NCI-H774 (cell line): ENCODE measurements at places on chromosomes 1 and 21.

DNA sequence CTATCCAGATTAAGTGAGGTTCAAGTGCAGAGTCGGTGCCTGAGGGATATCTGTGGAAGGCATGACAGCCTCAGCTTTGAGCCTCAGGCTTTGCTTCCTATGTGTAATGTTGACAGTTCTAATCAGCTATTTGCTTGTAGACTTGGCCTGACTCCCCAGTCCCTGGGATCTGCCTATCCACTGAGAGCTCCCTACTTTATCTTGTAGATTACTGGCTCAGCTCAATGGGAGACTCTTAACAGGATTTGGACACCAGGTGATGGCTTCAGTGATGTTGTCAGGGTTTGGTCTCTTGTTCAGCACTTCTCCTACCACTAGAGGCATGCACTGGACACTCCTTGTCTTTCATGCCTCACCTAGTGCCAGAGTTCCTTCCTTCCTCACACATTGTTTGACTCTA lies 126.6 kb upstream of the BEND5 start:
- DNase-seq: no peak

- no peak for DNase-seq
Measured at GRCh38 chr21:42374864-42375499, 8.6 kb upstream of the TFF1 start.

DNA sequence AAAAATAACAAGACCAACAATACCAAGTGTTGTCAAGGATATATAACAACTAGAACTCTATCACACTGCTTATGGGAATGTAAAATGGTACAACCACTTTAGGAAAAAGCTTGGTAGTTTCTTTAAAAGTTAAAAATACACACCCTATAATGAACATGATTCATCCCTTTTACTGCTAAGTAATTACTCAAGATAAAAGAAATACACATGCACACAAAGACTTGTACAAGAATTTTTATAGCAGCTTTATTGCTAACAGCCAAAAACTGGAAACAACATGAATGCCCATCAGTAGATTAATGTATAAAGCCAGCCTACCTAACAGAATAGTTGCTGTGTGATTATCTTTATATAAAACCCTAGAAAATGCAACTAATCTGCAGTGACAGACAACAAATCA lies 10.5 kb upstream of the ZNF644 start:
- DNase-seq: no peak

DNA sequence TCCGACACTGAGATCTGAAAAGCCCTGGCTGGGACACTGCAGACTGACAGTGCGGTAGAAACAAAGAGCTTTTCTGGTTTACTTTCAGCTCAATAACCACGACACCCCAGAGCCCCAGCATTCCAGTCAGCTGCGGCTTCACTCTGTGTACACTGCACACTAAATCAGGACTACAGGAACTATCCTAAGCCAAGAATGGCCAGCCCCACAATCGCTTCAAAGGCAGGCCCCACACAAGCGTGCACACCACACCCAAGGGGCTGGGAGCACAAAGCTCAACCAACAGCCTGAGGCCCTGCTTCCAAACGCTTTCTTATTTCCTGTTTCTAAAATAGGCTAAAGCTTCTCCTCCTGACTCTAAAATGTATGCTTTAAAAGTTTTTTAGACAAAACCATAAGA lies 28.4 kb downstream of the URB1 start:
- no peak for DNase-seq

DNA sequence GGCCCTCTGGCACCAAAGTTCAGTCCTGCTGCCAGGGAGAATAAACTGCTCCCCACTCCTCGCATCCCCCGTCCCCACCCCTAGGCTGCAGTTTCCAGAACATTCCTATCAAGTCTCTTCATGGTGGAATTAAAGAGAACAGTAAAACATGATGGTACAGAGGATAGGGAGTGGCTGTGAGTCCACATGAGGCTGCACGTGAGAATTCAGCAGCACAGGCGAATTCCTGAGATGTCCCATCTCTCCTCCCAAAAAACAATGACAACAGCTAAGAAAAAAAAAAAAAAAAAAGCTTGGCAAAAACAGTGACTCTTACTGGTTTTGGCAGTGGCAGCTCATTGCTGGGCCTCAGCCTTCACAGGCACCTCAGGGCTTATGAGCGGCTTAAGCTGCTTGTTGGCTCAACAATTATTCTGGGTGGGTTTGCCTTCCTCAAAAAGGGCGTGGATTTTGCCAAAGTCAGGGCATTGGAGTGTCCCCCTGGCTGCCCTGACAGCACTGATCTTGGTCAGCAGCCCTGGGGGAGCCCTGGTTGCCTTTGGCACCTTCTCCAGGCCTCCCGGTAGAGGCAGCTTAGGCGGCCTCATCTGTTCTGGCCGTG lies 5.7 kb upstream of the IFFO2 start:
- no peak for DNase-seq

DNA sequence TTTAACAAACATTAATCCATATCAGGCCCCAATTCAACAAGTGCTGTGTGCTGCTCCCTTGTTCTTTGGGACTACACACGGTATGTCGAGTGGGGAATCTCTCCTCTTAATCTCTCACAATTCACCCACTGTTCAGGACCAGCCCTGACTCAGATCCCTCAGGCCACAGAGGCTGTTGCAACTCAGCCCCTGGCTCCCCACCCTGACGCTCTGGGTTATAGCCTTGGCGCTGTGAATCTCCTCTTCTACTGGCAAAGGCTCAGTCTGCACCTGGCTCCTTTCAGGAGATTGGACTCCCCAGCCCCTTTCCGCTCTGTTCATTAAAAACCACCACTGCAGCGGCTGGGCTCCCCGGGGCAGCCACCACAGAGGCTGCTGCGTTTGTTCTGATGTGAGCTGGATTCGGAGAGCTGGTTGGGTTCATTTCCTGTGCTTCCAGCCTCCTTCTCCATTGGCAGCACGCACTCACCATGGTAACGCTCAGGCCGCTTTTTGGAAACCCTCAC lies 13.0 kb downstream of the CAPN8 start:
- DNase-seq: no peak

DNA sequence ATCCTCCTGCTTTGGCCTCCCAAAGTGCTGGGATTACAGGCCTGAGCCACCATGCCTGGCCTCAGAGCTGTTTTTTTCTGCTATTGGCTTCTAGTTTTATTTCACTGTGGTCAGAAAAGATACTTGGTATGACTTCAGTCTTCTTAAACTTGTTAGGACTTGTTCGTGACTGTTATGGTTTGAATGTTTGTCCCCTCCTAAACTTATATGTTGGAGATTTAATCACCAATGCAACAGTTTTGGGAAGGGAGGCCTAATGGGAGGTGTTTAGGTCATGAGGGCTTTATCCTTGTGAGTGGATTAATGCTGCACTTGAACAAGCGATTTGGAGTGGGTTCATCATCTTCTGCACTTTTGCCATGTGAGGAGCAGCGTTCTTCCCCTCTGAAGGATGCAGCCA lies 24.5 kb upstream of the SOD1 start:
- no peak for DNase-seq

DNA sequence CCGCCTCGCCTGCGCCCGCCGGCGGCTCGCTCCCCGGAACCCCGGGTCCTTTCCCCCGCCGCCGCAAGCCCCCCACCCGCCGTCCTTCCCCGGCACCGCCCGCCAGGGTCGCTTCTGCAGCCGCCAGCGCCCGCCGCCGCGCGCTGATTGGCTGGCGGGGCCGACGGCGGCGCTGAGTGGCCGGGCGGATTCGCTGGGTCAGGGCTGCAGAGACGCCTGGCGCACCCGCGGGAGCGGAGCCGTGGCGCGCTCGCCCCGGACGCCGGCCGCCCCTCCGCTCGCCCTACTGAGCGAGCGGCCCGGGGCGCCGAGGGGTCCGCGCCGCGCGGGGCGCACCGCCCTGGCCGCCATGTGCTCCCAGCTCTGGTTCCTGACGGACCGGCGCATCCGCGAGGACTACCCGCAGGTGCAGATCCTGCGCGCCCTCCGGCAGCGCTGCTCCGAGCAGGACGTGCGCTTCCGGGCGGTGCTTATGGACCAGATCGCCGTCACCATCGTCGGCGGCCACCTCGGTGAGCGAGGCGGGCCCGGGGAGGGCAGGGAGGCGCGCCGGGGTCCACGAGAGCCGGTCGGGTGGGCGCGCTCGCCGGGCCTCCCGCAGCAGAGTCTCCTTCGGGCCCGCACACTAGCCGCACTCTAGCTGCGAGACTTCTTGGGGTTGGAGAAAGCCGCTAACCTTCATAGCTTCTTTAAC lies at the start of gene RIMKLA:
Gene RIMKLA, plus strand, starts transcription at position 207 of the 694 bp plus-strand sequence. Its CDS starts 143 bp downstream, at position 350.
- DNase-seq: peak; percentile 94

- no peak for DNase-seq
Measured at GRCh38 chr1:177490036-177490639, 319.4 kb downstream of the BRINP2 start.

DNA sequence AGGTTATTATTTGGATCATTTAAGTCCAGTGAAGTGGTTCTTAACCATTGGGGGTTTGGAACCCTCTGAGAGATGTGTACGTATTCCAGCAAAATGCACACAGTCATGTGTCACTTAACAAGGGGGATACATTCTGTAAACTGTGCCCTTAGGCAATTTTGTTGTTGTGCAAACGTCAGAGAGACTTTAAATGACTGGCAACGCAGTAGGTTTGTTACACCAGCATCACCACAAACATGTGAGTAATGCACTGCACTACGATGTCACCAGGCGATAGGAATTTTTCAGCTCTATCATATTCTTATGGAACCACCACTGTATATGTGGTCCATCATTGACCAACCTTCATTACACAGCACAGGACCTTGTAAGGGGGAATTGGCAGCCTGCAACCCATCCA lies 11.9 kb downstream of the AHCYL1 start:
- DNase-seq: no peak

- no peak for DNase-seq
Measured at GRCh38 chr1:89699451-89699986, 66.6 kb downstream of the LRRC8C start.
